HL-60 (cell line): ENCODE measurements at places on chromosomes 12 and 14.

DNA sequence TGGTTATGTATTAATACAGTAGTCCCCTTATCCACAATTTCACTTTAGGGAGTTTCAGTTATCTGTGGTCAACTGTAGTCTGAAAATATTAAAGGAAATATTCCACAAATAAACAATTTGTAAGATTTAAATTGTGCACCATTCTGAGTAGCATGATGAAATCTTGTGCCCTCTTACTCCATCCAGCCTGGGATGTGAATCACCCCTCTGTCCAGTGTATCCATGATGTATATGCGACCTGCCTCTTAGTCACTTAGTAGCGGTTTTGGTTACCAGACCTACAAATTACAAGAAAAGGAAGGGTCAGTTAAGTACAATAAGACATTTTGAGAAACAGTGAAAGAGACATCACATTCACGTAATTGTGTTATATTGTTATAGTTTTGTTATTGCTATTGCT is 39.9 kb upstream of the MDGA2 start:
- no peak for DNase-seq

GRCh38 chr14:23024612-23025075 is 10.1 kb downstream of the PSMB5 start:
- DNase-seq = no peak

- no peak for DNase-seq
Observed at GRCh38 chr12:117470804-117471203, 109.4 kb upstream of the NOS1 start.

GRCh38 chr12:98699586-98699985 is 54.5 kb downstream of the APAF1 start:
- peak; percentile 36 for DNase-seq

DNA sequence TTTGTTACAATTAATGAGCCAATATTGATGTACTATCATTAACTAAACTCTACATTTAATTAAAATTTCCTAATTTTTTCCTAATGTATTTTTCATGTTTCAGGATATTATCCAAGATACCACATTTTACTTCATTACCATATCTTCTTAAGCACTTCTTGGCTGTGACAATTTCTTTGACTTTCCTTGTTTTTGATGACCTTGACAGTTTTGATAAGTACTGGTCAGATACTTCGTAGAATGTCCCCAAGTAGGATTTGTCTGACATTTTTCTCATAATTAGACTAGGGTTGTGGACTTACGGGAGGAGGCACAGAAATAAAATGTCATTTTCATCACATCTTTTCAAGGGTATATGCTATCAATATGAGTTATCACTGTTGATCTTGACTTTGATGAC is 700.9 kb downstream of the BCL11B start:
- no peak for DNase-seq

GRCh38 chr12:118023301-118023860 is 6.9 kb downstream of the RFC5 start:
- DNase-seq = no peak

DNA sequence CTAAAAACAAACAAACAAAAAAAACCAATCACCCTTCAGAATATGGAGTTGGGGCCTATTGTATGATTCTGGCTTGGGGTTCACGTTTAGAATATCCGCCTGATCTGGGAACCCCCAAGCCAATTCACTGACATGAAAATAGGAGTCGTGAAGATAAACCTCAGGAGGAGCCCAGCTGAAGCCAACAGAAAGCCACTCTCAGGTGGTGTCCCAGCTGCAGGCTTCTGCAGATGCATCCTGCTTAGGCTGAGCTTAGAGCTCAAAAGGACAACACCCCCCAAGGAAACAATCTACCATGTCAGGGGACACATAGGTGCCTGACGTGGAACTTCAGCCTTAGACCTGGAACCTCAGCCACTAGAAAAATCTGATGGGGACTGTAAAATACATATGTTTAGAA is 51.9 kb downstream of the SYNE3 start:
- no peak for DNase-seq

DNA sequence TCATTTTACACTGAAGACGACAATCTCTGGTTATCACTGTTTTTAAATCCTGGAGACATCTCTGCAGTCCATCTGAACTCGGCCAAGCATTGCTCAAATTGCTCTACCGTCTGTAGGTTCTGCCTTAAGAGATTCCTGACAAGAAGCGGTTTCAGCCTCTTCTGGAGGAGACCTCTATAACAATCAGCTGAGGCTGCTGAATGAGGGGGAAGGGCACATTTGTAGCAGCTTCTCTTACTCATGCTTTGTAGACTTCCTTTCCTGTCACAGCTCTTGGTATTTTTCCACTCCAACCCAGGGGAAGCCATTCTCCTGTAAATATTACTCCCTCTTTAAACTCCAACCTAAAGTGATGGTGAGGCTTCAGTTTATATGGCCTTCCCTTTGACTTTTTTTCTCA is 3.0 kb downstream of the ARG2 start:
- no peak for DNase-seq

- no peak for DNase-seq
Observed at GRCh38 chr14:29757711-29758233, 169.9 kb downstream of the PRKD1 start.

DNA sequence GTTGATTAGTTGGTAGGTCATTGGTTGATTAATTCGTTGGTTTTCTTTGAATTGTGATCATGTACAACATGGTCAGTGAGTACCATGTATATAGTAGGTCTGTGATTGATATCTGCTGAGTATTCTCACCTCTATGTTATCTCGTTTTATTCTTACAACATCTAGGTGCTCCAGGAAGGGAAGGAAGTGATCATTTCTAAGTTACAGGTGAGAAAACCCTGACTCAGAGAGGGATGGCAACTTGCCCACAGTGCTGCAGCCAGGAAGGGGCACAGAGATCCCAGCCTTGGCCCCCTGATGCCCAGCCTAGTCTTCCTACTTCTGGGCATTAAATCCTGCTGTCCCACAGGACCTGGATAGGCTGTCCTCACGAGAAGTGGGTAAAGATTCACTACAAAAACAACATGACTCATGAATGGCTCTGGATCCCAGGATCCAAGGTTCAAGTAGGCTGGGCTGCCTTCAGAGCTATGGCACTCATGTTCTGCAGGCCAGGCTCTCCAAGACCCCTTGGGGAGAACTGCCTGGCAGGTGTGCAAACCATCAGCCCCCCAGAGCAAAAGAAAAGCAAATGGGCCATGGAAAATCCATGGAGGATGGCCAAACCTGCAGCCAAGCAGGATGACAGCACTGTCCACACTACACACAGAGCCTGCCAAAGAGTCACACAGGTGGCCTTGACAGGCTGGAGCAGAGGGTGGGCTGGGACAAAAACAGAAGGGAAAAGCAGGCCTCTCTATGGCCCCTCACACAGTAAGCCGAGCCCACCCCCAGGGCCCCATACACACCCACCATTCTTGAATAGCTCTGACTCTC is 146.2 kb downstream of the BCL11B start:
- no peak for DNase-seq

DNA sequence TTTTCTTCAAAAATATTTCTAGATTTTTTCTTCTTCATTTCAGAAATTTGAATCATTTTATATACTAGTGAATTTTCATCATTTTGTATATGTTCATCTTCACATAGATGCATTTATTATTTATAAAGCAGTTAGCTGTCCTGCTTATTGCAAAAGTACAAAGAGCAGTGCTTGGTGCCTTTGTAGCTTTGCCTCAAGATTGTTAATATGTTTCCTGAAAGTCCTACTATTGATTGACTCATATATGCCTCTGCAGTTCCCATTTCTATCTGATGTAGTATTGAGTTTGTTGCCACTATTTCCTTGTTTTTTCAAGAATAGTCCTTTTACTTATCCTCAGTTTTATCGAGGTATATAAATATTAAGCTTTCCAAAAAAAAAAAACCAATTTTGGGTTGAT is 89.7 kb downstream of the PDE3A start:
- DNase-seq = no peak

GRCh38 chr12:116166306-116166705 is 111.2 kb downstream of the MED13L start:
- DNase-seq = no peak
